Activated T-helper 1 cell treated with anti-CD3 and anti-CD28 coated beads, Interleukin-12 subunit alpha, Interleukin-12 subunit beta, Interleukin-2, Interleukin-4 antibody, amounts not matched to agents 30 ng/mL and 10 ng/mL and 1 ng/mL, durations not matched to agents 14 hours and 24 hours and 36 hours (primary cell): ENCODE measurements at places on chromosomes 7 and 10.

GRCh38 chr7:158072991-158073730 lies 514.5 kb downstream of the PTPRN2 start:
- DNase-seq, result no peak

GRCh38 chr7:78379148-78379547 lies 580.6 kb downstream of the PHTF2 start:
- no peak for DNase-seq

DNA sequence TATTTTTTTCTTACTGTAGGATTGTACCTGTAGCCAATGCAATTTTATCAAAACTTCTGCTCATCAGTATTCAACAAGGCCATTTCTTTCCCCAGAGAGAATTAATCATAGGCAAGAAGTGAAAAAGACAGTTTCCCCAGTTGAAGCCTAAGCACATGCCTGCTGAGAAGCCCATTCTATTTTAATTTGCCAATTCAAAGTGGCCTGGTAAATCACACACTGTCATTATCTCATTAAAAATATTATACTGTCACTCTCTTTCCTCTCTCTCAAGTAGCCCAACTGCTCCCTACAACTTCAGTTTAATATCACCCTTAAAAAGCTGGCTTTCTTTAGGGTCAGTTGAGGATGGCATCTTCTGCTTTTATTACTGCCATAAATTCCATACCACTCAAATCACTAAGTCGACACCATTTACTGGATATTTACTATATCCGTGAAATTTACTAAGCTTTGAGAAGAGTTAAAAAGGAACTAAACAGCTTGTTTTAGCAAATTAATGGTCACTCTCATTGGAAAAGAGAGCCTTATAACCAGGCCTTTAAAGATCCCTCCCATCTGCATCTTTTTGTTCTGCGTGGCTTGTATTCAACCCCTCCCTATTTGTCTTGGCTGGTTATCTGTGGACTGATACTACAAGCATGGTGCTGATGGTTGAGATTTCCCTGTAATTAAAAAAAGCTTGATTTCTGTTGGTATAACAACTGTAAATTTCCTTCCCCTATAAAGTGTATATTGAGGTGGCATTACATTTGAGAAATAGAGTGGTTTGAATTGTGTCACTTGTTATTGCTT lies 30.6 kb downstream of the COL28A1 start:
- DNase-seq, result no peak

GRCh38 chr10:22133749-22134624 lies 83.8 kb downstream of the EBLN1 start:
- no peak for DNase-seq

- DNase-seq, result no peak
These were observed 59.8 kb downstream of the BTAF1 start for GRCh38 chr10:91983416-91983815.

DNA sequence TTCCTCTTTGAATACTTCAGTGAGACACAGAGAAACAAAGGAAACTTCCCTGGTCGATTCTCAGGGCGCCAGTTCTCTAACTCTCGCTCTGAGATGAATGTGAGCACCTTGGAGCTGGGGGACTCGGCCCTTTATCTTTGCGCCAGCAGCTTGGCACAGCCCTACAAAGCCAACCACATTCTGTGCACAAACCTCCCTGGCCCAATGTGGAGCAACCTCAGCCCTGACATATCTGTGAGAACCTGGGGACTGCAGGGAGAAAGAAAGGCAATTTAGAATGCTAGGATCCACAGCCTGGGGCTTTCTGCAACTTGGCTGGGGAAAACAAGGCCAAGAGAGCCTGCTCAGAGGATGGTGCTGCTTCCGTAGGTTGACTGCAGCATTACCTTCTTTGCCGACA lies 63.5 kb upstream of the PRSS58 start:
- no peak for DNase-seq

DNA sequence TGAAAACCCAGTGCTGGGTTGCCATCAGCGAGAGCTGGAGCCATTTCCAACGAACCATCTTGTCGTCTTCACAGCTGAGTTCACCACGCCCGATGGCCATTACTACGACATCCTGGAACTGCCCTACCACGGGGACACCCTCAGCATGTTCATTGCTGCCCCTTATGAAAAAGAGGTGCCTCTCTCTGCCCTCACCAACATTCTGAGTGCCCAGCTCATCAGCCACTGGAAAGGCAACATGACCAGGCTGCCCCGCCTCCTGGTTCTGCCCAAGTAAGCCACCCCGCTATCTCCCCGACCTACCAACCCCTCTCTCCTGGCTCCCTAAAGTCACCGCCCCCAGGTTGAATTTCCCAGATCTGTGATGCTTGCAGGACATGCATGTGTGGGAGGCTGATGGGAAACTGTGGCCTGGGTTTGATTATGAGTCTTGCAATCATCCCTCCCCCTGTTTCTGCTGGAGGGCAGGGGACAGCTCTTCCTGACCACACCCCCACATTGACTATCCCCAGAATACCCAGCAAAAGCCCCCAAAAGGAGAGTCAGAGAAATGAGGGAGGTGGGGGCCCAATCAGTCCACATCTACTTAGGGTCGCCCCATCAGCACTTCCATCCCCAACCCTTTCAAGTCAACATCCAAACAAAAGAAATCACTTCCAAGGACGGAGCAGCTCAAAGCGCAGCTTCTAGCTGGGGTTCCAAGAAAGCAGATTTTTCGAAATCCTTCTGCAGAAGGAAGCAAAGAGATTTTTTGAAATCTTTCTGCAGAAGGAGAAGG lies 6.9 kb downstream of the SERPINE1 start:
- no peak for DNase-seq

- no peak for DNase-seq
These were observed 192.2 kb upstream of the LRGUK start for GRCh38 chr7:133934977-133935330.

- no peak for DNase-seq
These were observed 22.2 kb downstream of the CREB5 start for GRCh38 chr7:28434510-28434909.

GRCh38 chr10:46787321-46787615 lies 124.0 kb upstream of the PTPN20 start:
- peak; percentile 6 for DNase-seq

- DNase-seq, result no peak
These were observed 118.2 kb downstream of the ADAM12 start for GRCh38 chr10:126270111-126270510.

DNA sequence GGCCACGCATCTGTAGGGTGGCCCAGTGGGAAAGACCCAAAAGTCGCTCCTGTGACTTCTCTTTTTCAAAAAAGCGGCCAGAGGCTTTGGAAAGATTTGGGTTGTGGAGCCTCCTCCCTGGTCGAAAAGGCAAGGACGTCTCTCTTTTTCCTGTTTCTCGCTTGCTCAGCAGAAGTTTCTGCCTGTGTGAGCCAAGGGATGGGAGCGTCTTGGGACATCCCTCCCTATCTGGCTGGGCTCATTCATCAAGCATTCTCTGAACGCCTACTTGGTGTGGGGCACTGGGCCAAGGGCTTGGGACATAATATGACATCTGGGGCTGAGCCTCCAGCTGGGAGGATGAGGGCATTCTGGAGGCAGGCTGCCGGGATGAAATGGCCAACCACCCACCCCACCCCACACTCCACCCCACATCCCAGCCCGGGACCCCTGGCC lies 120.9 kb downstream of the C10orf105 start:
- no peak for DNase-seq
